Natural killer cell (primary cell): ENCODE measurements at places on chromosomes 7 and 10. TPM values are rescaled to one million over a fixed set of nuclear protein-coding genes. Genes with fewer than 3 reads are reported as not detected.

Gene CYP2C19
- not detected for total RNA-seq

Gene CAV1
- not detected for total RNA-seq

DNA sequence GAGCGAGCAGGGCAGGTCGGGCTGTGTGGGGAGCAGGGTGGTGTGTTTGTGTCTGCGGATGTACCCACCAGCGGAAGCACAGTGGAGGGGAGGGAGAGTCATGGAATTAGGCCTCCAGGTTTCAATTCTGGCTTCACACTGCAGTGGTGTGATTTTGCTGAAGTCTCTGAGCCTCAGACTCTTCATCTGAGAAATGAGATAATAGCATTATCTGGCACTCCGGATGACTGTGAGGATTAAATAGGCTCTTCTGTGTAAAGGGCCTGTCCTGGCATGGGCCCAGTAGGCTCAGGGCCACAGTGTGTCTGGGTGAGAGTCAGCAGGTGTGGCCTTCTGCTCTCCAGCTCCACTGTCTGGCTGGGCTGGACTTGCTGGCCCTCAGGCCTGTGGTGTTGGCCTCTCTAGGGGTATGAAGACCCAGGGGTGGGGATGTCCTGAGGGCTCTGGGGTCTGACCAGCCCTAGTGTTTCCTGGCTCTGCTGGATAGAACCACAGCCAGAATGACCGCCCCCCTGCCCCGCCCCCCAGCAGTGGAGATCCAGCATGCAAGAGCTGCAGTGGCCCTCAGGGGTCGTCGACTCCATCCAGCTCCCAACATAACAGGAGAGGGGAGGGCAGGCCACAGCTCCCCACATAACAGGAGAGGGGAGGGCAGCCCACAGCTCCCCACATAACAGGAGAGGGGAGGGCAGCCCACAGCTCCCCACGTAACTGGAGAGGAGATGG lies 178.6 kb downstream of the RPS24 start:
- no peaks in the 10 kb centered on the region for H3K36me3 ChIP-seq
- H3K4me1 ChIP-seq, result no peaks in the 10 kb centered on the region
- H3K27me3 ChIP-seq, result no peaks in the 10 kb centered on the region
- no peak overlapping the region for H3K4me3 ChIP-seq

Gene PVRIG
- total RNA-seq, result 52.9 TPM

DNA sequence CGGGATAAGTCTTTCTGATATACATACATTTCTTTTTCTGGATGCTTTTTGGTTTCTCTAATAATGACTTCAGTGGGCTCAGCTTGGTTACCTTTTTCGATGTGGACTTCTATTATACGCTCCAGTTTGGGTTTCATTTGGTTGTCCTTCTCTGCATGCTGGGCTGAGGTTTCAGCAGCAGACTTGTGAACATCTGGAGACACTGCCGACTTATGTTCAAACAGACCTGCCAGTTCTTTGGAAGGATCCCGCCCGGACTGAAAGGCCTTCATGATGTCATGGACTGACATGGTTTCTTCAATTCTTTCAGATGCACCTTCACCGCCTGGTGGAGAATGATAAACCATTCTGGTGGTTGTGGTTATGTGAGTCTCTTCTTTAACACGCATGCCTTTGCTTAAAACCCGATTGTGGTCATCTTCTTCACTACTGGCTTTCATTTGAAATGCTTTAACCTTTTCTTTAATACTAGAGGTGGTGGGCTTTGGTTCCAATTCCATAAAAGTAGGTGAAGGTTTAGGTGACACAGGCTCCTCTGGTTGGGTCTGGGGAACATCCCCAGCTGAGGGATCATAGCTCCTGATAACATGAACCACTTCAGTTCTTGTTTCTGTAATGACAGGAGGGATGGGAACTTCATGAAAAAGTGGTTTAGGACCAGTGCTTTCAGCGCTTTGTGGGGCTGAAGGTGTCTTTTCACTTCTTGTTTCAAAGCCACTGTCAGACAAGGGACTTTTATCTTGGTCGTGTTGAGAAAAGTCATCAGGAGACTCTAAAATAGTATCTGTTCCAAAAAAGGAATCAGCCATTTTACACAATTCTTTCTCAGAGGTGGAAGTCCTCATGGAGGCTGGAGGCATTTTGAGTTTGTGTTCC lies 167.7 kb upstream of the CCDC6 start:
- H3K27me3 ChIP-seq, result no peaks in the 10 kb centered on the region
- H3K4me1 ChIP-seq, result no peaks in the 10 kb centered on the region
- no peak for DNase-seq
- H3K27ac ChIP-seq, result no peak overlapping the region

GRCh38 chr7:20424500-20424899 lies 93.8 kb downstream of the ITGB8 start:
- no peak for DNase-seq
- no peaks in the 10 kb centered on the region for H3K36me3 ChIP-seq
- no peaks in the 10 kb centered on the region for H3K4me1 ChIP-seq

DNA sequence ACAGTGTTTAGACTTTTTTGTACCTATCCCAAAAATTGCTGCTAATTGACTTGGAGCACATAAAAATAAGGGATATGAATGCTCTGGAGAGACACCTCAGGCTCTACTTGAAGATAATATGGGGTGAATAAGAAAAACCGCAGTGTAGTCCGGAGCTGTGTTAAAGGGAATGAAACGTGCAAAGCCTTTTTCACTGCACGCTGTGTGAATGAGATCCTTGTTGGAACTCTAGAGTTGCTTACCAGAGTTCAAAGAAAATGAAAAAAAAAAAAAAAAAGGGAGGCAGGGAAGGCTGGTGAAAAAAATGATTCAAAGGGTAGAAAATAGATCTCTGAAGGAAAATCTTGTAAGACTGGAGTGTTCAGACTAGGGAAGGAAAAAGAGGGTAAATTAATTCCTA lies 226.6 kb downstream of the LRMDA start:
- DNase-seq, result no peak
- H3K27ac ChIP-seq, result no peak overlapping the region
- no peak overlapping the region for H3K4me3 ChIP-seq
- no peaks in the 10 kb centered on the region for H3K36me3 ChIP-seq
- H3K4me1 ChIP-seq, result no peaks in the 10 kb centered on the region
- no peaks in the 10 kb centered on the region for H3K27me3 ChIP-seq

GRCh38 chr10:48658243-48658974 lies 26.3 kb upstream of the WDFY4 start:
- H3K4me3 ChIP-seq, result no peak overlapping the region
- H3K4me1 ChIP-seq, result peaks cover 17% of the 10 kb centered on the region
- no peaks in the 10 kb centered on the region for H3K36me3 ChIP-seq
- peaks cover 8% of the 10 kb centered on the region for H3K27me3 ChIP-seq
- no peak overlapping the region for H3K27ac ChIP-seq
- peak; percentile 51 for DNase-seq

Gene TMEM184A
- not detected for total RNA-seq

Gene INPP5A
- total RNA-seq, result 38.6 TPM

DNA sequence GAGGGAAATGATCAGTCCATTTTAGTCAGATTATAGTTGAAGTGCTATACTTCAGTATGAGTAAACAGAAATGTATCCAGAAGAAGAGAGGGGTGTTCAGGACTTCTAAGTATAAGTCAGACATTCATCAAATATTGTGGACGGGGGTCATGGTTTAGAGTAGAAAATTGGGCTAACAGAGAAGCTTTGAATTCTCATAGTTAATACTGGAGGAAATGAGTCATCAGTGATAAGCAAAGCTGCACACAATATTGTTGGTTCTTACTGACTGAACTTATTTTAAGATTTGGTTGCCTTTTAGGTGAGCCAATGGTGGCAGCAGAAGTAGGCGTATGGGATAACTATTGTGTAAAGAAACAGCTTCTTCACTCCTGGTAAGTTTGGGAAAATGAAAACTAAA lies 1.7 kb upstream of the SUMF2 start:
- no peaks in the 10 kb centered on the region for H3K27me3 ChIP-seq
- peaks cover 14% of the 10 kb centered on the region for H3K4me1 ChIP-seq
- H3K4me3 ChIP-seq, result no peak overlapping the region
- H3K36me3 ChIP-seq, result peaks cover 48% of the 10 kb centered on the region
- no peak overlapping the region for H3K27ac ChIP-seq
